LHCN-M2 (cell line): ENCODE measurements at places on chromosomes 7 and 10.

GRCh38 chr7:91374321-91374989 is 110.2 kb downstream of the FZD1 start:
- no peak for DNase-seq

DNA sequence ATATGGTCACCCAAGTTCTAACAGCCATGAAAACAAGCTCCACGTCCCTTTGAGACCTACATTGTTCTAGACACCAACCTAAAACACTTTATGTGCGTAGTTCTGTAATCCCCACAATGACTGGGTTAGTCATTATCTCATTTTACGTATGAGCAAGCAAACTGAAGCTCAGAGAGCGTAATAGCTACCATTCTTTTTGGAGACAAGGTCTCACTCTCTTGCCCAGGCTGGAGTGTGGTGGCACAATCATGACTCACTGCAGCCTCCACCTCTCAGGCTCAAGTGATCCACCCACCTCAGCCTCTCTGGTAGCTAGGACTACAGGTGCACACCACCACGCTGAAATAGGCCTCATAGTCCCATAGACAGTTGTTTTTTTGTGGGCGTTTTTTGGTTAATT is 10.5 kb downstream of the DAGLB start:
- DNase-seq: no peak

DNA sequence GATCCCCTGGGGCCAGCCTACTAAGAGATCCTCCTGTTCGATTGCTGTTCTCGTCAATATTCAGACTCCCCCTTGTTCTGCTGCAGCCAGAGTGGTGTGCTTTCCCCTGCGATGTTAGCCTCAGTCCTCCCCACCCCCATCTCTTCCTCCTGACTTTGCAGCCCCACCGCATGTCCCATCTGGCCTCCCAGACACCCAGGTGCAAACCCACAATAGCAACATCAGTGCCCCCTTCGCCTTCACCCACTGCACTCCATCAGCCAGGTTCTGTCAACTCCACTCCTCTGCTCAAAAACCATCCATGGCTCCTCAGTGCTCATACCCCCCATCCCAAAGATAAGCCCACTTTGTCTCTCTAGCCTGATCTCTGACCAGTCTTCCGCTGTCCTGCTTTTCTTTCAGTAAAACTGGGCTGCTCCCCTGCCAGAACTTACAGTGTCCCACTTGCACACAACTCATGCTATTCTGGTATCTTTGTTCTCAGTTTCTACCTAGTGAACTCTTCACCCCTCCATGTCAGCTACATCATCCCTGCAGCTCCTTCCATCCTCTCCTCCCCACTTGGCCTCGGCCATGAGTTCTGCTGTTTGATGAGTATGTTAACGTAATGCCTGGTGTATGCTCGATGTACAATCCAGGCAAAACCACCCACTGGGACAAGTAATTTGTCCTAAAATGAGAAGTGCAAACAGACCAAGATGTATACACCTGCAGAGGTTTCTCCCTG is 26.6 kb downstream of the COL13A1 start:
- DNase-seq: no peak

GRCh38 chr7:16660702-16661464 is 14.9 kb downstream of the BZW2 start:
- peak; percentile 76 for DNase-seq

GRCh38 chr7:29005829-29006228 is 47.7 kb upstream of the TRIL start:
- DNase-seq: peak; percentile 44

- peak; percentile 52 for DNase-seq
Observed at GRCh38 chr7:129163875-129164544, 19.5 kb downstream of the TSPAN33 start.

- DNase-seq: no peak
Observed at GRCh38 chr10:43268491-43268890, 1.6 kb upstream of the RASGEF1A start.

DNA sequence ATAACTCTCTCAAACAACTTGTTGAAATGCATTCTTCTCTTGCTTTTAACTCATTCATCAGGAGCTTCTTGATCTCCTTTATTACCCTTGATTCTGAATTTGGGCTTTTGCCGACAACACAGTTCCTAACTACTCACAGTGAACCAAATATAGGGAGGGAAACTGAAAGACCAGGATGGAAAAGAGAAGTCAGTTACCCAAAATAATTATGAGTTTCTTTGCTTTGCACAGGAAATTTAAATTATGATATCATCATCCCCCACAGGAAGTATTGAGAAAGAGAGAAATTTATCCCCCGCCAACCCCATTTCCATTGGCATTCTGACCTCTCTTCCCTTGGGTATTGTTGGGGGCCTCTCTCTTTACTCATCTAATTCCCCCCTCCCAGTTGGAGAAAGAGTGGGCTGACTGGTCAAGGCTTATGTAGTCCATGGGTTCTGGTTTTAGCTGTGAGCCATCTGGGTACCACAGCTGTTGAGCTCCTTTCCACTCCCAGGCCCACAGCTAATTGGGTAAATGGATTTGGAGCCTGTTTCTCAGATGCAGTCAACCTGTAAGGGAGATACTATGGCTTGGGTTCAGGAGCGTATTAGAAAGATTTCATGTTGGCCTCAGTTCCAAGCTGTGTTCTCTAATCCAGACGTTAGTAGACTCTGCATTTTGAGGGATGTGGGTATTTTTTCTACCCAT is 109.0 kb downstream of the FZD1 start:
- no peak for DNase-seq

GRCh38 chr10:69181433-69181832 is 1.4 kb downstream of the SUPV3L1 start:
- no peak for DNase-seq

- DNase-seq: no peak
Observed at GRCh38 chr10:58648131-58648530, 135.5 kb downstream of the BICC1 start.

DNA sequence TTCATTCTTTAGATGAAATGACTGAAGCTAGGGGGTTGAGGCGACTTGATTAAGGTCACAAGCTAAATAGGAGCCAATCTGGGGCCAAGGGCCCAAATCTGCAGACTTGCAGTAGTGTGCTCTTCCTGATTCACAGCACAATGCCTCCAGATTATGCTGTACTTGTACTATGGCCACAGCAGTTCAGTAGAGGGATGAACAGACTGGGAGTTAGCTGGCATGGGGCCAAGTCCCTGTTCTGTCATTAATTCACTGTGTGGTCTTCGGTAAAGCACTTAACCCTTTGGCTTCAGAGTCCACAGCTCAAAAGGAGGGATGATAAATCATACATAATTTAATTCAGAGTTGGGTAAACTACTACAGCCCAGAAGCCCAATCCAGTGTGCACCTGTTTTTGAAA is 196.8 kb downstream of the XPNPEP1 start:
- DNase-seq: no peak

- no peak for DNase-seq
Observed at GRCh38 chr10:101092881-101093354, 31.1 kb downstream of the KAZALD1 start.

- DNase-seq: no peak
Observed at GRCh38 chr10:69043931-69044531, 43.9 kb upstream of the SRGN start.

GRCh38 chr7:158723266-158723665 is 18.7 kb upstream of the NCAPG2 start:
- no peak for DNase-seq

DNA sequence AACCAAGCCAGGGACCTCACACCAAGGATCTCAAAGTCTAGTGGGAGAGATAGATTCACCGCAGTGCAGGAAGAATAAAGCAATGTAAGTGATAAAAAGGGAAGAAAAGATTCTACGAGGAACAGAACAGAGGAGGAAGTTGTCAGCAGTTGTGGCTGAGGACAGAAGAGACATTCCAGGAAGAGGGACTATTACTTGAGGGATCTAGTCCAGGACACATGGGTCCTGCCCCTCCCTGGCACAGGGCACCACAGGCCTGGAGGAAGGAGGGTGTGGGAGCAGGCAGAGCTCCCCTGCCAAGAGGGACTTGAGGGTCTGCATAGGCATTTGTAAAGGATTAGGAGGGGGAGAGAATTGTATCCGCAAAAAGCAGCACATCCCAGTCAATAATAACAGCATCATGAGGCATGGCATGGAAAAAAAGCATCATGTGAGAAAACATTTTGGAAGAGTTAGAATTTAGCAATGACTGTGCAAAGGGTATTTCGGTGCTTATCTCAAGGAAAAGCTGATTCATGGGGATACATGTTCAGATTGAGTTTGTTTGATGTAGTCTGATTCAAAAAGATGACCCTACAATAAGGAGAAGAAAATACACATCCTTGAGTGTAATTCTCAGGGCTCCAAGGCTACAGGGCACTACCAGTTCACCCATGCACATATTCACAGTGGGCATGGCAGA is 12.7 kb downstream of the C10orf71 start:
- DNase-seq: no peak

DNA sequence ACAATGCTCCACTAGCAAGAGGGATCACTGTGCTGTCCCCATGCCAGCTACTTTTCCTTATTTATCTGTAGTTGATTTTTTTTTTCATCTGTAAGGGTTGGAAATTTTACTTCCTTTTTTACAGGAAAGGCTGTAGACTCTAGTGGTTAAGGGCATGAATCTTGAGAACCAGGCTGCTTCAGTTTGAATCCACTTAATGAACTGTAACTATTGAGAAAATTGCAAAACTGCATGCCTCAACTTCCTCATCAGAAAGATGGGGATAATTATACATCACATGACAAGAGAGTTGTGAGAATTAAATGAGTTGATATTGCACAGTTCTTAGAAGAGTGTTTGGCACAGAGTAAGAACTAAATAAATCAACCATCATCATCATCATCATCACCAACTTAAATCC is 106.4 kb upstream of the GSDME start:
- DNase-seq: no peak

DNA sequence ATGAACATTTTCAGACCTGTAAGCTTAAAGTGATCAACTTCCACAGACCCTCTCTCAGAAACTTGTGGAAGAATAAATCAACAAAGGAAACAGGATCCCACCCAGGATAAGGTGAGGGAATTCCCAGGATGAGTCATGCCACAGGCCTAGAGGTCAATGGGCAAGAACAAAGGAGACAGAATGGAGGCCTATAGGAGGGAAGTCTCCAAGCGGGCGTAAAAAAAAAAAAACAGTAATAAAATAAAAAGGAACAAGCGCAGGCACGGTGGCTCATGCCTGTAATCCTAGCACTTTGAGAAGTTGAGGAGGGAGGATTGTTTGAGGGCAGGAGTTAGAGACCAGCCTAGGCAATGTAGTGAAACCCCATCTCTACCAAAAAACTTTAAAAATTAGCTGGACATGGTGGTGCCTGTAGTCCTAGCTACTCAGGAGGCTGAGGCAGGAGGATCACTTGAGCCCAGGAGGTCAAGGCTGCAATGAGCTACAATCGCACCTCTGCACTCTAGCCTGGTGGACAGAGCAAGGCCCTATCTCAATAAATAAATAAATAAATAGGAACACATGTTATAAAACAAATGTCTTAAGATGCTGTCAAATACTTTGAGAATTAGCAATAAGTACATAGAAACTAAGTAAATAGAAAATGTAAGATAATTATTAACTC is 8.4 kb downstream of the SORBS1 start:
- DNase-seq: no peak

GRCh38 chr10:62029401-62029800 is 127.9 kb downstream of the ARID5B start:
- no peak for DNase-seq

GRCh38 chr10:846126-846685 is 85.3 kb downstream of the LARP4B start:
- DNase-seq: no peak

DNA sequence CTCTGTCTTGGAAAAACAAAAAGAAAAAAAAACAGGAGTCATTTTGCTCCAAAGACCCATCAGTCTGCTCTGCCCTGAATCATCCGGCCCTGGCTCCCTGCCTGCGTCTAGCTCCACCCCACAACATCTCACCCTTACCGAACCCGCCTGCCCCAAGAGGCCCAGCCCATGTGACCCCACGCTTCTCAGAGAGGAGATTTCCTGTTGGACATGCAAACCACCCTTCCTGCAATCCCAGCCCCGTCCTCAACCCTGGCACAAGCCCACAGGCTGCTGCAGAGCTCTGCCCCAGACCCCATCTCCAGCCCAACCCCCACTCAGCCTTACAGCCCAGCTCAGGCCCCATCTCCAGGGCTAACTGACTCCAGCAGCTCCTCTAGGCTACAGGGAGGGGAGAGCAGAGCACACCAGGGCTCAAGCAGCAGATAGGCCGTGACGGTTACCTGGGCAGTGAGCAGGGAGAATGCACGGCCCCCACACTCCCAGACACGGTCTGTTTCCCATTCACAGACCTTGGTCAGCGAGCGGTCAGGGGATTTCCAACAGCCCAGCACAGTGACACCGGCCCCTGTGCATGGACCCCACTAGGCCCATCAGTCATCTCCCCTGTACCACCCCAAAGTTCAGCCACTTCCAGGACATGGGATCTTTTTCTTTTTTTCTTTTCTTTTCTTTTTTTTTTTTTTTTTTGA is 69.9 kb upstream of the GTF2I start:
- peak; percentile 95 for DNase-seq

GRCh38 chr10:110502851-110503301 is 5.2 kb downstream of the DUSP5 start:
- DNase-seq: peak; percentile 63

DNA sequence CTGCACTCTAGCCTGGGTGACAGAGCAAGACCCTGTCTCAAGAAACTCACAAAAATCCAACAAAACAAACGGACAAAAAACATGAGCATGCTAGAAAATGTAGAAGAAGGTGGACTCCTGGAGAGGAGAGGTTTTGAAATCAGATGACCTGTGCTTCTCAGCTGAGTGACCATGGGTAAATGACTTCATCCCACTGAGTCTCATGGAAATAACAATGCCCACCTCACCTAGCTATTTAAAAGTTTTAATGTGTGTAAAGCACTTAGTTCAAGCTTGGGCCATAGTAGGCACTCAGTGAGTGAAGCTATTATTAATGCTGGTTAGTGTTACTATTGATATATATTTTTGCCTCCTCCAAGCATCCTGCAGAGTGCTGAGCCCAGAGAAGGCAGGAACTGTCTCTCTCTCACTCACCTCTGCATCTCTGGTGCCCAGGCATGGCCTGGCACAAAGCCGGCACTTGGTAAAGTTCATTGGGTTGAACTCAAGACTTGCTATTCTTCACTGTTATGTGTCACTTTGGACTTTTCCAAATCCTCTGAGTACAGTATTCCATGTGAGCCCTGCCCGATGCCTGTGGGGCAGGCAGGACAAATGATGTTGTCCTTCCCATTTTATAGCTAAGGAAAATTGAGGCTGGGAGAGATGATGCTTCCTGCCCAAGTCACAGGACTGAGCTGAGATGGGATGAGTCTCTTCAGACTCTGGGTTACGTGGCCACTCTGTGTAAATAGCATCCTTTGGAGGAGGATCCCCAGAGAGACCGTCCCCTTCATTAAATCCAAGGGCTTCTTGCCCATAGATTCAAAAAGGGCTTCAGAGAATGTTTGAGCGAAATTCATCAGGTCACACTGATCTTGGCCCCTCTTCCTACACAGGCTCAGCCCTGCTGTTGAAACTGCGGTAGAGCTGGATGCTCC is 81.4 kb upstream of the EMX2 start:
- no peak for DNase-seq

GRCh38 chr7:64951250-64951848 is 39.5 kb downstream of the ZNF117 start:
- peak; percentile 55 for DNase-seq

- peak; percentile 52 for DNase-seq
Observed at GRCh38 chr7:7122033-7122478, 60.3 kb upstream of the C1GALT1 start.

- DNase-seq: peak; percentile 74
Observed at GRCh38 chr10:72328045-72328828, 26.5 kb downstream of the DNAJB12 start.
